ENCODE measurements at places on chromosomes 7 and 10.

GRCh38 chr10:91023700-91024398 is 103.0 kb upstream of the ANKRD1 start:
- DNase-seq, result no peak

- DNase-seq, result no peak
Measured at GRCh38 chr7:81618396-81619014, 151.3 kb downstream of the HGF start.

DNA sequence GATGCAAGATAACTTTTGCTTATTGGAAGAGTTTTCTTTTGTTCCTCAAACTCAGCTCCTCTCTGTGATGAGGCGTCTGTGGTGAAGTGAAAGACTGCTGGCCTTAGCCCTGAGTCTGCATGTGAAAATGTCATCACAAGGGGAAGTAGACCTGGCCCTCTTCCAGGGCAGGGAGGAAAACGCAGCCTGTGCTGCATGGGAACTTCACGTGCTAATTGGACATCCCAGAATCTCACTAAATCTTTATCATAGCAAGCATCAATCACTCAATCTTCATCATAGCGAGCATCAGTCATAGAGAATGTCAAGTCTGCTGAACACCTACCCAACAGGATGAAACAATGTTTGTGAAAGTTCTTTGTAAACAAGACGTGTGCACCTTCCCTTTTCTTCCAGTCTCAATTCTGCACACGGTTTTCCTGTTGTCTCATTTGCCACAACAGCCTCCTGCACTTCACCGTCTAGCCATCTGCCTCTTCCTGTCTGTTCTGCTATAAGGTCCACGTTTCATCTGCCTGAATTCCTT is 314.6 kb downstream of the FRMD4A start:
- DNase-seq, result no peak

- DNase-seq, result no peak
Measured at GRCh38 chr7:37684927-37685326, 1.4 kb downstream of the GPR141 start.

DNA sequence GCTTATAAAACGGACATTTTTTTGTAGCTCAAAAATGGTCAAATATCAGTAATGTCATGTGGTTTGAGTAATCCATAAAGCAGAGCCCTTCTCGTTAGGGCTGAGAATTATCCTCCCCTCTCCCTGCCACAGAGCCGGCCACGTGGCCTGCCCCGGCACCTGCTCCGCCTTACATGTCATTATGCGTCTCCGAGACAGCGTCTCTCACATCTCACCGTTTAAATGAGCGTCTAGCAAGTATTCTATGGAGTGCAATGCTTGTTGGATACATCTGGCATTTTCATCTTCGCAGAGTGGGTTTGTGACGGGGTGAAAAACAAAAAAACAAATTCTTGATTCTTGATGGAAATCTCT is 86.1 kb downstream of the CUX1 start:
- no peak for DNase-seq

DNA sequence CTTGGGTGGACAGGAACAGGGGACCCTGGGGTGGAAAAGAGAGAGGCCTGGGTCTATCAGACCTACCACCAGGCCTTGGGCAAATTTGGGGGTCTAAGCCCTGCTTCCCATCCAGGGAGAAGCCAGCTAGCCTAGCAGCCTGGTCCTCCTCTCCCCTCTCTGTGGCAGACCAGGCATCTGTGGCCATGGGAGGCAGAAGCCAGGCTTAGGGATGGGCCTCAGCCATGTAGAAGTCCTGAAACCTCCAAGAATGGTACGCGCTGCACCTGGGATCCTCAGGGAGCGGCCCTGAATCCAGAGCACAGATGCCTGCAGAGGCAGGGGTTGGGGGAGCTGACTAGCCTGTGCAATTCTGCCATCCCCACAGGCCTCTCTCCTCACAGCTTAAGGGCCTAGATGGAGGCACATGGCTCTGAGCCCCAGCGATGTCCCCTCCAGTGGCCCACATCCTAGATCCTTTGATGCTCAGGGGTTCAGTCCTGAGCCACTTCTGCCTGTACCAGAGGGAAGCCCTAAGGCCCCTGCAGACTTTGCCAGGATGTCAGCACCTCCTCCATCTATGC is 21.2 kb downstream of the GRID1 start:
- no peak for DNase-seq

- no peak for DNase-seq
Measured at GRCh38 chr10:61385231-61386001, 67.8 kb downstream of the TMEM26 start.

- no peak for DNase-seq
Measured at GRCh38 chr7:107267138-107267537, 98.3 kb downstream of the HBP1 start.

DNA sequence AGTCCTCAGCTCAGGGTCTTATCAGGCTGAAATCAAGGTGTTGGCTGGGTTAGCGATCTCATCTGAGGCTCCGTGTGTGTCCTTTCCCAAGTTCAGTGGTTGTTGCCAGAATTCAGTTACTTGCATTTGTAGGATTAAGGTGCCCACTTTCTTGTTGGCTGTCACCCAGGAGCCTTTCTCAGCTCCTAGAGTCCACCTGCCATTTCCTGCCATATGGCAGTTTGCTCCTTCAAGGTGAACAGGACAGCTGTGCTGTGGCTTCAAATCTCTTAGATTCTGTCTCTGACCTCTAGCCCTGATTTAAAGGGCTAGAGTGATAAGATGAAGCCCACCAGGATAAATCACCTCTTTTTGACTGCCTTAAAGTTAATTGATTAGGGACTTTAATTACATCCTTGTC is 1.0 kb upstream of the HIF1AN start:
- DNase-seq, result no peak

- DNase-seq, result no peak
Measured at GRCh38 chr10:22622242-22622806, 92.1 kb downstream of the PIP4K2A start.

- DNase-seq, result no peak
Measured at GRCh38 chr10:114064151-114065048, 20.7 kb downstream of the ADRB1 start.

DNA sequence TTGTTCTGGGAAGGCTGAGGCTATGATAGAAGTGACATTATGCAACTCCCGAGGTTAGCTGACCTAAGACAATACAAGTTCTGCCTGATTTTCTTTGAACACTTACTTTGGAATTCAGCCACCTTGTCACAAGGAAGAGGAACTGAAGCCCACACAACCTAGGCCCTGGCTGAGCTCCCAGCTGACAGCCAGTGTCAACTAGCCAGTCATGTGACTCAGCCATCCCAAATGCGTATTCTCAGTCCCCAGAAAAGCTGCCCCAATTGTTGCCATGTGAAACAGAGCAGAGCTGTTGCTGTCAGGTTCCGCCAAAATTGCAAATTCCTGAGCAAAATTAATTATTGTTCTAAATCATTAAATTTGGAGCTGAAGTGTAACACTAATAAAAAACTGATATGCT is 1010.0 kb downstream of the XPNPEP1 start:
- no peak for DNase-seq

- DNase-seq, result no peak
Measured at GRCh38 chr10:63666836-63667383, 145.7 kb downstream of the REEP3 start.

GRCh38 chr7:98250789-98251188 is 1.2 kb downstream of the TECPR1 start:
- no peak for DNase-seq

- DNase-seq, result no peak
Measured at GRCh38 chr10:105968666-105969065, 1195.8 kb downstream of the SORCS1 start.

- no peak for DNase-seq
Measured at GRCh38 chr10:70078329-70078728, 25.7 kb downstream of the MACROH2A2 start.

DNA sequence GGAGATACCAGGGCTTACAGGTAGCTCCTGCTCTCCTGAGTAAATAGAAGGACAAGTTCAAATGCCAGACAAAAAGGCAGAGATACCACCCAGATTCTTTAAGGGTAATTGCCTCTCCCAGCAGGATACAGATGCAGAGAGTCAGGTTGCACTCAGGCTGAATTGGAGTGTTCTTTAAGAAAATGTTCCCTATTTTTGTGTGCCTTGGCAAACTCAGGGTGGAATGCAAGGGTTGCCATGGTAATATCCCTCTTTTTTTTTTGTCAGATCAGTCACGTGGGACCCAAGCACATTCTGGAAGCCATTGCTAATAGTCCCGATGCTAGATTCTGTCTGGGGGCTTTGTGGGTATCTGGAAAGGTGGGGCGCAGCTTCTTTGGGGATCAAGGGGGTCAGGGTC is 628.0 kb downstream of the CALN1 start:
- no peak for DNase-seq

DNA sequence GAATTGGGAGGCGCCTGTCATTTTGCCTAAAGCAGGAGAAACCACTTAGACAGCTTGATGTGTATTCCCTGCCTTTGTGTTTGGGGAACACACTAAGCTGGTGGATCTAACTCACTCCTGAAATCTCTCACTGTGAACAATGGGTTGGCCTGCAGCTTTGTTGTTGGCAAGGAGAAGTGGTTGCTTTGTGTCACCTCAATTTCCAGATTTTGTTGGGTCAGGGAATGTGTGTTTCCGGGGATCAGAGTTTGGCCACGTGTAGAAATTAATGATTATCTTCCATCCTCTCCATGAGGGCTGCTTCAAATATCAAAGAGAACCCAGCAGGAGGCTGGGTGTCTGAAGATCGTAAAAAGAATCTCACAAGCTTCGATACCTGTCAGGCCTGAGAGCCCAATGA is 27.8 kb downstream of the A1CF start:
- DNase-seq, result no peak

DNA sequence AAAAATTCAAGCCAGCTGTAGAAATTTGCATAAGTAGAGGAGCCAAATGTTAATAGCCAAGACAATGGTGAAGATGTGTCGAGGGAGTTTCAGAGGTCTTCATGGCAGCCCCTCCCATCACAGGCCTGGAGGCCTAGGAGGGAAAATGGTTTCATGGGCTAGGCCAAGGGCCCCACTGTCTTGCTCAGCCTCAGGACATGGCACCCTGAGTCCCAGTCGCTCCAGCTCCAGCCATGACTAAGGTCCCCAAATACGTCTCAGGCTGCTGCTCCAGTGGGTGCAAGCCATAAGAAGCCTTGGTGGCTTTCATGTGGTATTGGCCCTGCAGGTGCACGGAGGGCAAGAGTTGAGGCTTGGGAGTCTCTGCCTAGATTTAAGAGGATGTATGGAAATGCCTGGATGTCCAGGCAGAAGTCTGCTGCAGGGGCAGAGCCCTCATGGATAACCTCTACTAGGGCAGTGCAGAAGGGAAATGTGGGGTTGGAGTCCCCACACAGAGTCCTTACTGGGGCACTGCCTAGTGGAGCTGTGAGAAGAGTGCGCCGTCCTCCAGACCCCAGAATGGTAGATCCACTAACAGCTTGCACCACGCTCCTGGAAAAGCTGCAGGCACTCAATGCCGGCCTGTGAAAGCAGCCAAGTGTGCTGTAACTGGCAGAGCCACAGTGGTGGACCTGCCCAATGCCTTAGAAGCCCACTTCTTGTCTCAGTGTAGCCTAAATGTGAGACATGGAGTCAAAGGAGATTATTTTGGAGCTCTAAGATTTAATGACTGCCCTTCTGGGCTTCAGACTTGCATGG is 19.2 kb downstream of the TBATA start:
- DNase-seq, result no peak

DNA sequence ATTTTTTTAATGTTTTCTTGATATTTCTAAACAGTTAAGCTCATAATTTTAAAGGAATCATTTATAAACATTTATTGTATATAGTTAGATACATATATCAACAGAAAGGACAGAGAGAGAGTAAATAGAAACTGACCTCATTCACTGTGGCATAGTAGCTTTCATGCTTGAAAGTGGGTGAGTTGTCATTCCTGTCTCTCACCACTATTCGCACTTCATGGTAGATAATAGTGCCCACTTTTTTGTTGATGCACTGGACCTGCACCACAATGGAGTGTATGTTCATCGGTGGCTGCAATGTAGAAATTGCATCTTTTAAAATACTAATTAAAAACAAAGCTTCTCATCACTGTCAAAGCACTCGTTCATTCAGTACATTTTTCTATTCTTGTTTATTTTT is 432.0 kb downstream of the PCDH15 start:
- no peak for DNase-seq

DNA sequence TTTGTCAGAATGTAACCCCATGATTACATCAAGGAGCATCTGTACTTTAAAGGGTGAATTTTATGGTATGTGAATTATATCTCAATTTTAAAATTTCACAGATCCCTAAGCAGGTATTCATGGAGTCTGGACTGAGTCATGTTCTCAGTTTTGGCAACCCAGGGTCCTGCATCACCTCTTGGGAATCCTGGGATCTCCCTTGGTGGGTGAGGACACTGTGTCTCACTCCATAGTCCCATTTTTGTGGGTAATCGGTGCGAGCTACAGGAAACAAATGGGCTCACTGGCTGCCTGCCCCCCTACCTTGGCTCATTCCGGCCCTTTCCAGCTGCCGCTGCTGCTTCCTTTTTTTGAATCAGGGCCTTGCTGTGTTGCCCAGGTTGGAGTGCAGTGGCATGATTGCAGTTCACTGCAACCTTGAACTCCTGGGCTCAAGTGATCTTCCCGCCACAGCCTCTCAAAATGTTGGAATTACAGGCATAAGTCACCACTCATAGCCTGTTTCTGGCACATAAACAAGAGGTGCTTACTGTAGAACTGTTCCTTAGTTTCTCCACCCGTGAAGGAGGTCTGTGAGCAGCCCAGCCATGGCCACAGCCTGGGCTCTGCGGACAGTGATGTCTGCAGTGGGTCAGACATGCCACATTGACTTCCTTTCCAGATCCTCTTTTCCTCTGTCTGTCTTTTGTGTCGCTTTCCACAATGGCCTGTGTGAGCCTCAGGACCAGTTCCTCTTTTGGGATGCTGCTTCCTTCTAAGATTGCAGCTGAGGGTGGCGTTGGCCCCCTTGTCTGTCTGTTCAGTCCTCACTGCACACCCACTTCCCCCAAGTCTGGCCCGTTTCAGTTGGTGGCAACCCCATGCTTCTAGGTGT is 14.5 kb downstream of the PALD1 start:
- DNase-seq, result no peak

GRCh38 chr7:46786221-46786954 is 795.5 kb downstream of the TNS3 start:
- DNase-seq, result no peak

DNA sequence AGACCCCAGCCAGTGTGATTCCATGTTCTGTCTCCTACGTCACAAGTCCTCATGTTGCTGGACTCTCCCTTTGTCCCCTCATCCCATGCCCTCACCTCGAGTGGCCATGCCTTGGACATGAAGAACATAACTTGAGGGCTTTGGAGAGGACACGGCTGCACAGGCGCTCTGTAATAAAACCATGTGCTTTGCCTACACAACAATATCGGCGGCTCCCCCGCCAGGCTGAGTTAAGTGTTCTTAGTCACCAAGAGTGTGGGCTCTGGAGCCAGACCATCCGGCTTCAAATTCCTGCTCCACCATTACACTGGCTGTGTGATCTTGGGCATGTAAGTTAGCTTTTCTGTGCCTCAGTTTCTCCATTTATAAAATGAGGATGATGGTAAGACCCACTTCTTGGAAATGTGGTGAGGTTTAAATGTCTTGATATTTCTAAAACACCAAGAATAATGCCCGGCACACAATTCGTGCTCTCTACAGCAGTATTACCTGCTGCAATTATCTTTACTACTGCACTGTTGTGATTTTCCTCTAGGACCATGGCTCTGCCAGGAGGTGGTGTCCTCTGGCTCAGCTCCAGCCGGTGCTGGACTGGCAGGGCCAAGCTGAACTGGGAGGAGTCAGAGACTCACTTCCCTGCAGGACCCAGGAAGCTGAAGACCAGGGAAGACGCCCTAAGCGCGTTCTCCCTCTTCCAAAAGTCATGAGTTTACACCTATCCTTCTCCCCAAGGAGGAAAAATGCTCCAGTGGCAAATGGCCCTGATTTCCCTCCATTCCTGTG is 15.7 kb downstream of the SLIT1 start:
- DNase-seq, result no peak

- no peak for DNase-seq
Measured at GRCh38 chr10:24568042-24568441, 155.6 kb downstream of the ARHGAP21 start.

All from stimulated activated CD8-positive, alpha-beta memory T cell treated with anti-CD3 and anti-CD28 coated beads, Interleukin-7, amount 100 ng/mL, for 4 hours (primary cell).